ENCODE measurements at places on chromosomes 1 and 21. TPM values are rescaled to one million over a fixed set of nuclear protein-coding genes. Genes with fewer than 3 reads are reported as not detected.

DNA sequence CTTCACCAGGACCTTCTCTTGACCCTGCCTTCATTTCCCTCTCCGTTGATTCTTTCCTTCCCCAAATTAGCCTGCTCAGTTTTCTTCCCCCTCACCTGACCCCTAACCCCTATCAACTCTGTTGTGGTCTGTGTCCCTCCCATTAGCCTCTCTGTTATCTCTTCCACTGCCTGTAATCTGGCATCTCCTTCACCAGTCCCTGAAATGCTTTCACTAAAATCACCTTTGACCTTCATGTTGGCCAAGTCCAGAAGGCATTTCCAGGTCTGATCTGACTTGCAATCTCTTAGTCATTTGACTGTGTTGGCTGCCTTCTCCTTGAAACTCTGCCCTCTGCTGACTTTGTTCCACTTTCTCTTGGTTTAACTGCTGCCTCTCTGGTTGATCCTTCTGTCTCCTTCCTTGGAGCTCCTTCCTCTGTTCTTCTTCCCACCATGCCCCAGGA is 28.2 kb downstream of the ATP8B2 start:
- peak; percentile 66 for DNase-seq

Gene SLC1A7
- 0.71 TPM for total RNA-seq

Gene AADACL4
- not detected for total RNA-seq

DNA sequence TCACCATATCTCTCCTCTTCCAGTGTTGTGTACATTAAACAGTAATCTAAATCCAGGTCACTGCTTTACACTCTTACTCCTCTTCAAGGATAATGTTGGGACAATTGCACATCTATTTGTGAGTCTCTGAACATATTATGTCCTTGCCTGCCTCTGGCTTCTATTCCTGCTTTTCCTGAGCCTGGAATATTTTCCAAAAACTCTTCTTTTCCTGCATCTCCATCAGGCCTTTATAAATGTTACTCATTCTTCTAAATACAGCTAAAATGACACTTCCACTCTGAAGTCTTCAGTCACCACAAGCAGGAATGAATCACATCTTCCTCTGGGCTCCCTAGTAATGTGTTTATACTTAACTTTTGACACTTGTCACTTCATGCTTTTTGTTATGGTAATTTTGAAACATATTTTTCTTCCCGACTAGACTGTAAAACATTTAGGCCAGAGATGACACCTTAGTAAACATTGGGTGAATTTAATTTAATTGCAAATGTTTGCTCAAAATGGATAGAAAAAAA is 396.0 kb downstream of the LRRIQ3 start:
- DNase-seq, result no peak

GRCh38 chr1:58396150-58396549 is 150.4 kb downstream of the OMA1 start:
- no peak for DNase-seq

DNA sequence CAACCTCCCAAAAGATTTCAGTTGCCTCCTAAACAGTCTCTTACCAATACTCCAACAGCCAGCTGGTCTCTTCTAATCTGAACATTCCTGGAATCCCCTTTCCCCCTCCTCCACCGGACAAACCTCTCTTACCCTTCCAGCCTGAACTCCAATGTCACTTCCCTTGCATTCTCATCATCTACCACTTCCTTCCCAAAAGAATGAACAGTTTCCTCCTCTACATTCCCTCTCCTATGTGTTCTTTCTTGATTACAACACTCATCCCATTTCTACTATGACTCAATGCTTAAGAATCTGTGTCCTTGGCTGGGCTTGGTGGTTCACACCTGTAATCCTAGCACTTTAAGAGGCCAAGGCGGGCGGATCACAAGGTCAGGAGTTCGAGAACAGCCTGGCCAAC is 417.1 kb downstream of the SETD4 start:
- no peak for DNase-seq

Gene GPR37L1
- not detected for total RNA-seq

GRCh38 chr1:75079538-75080290 is 54.5 kb upstream of the LHX8 start:
- DNase-seq, result no peak
